NCI-H526 treated with DMSO at 0.1 percent for 48 hours (cell line): ENCODE measurements at places on chromosomes 7 and 10.
A peak's percentile ranks its signal among the peaks of the same experiment; 100 is the strongest.

GRCh38 chr10:19168584-19168983 lies 120.0 kb downstream of the MALRD1 start:
- no peak for DNase-seq

- DNase-seq = no peak
Measured at GRCh38 chr10:78768041-78768835, 300.5 kb upstream of the ZMIZ1 start.

- no peak for DNase-seq
Measured at GRCh38 chr10:6928586-6928985, 348.5 kb upstream of the PRKCQ start.

- DNase-seq = no peak
Measured at GRCh38 chr7:138954545-138955475, 26.4 kb downstream of the KIAA1549 start.

GRCh38 chr7:96401200-96401599 lies 79.3 kb upstream of the SLC25A13 start:
- no peak for DNase-seq

DNA sequence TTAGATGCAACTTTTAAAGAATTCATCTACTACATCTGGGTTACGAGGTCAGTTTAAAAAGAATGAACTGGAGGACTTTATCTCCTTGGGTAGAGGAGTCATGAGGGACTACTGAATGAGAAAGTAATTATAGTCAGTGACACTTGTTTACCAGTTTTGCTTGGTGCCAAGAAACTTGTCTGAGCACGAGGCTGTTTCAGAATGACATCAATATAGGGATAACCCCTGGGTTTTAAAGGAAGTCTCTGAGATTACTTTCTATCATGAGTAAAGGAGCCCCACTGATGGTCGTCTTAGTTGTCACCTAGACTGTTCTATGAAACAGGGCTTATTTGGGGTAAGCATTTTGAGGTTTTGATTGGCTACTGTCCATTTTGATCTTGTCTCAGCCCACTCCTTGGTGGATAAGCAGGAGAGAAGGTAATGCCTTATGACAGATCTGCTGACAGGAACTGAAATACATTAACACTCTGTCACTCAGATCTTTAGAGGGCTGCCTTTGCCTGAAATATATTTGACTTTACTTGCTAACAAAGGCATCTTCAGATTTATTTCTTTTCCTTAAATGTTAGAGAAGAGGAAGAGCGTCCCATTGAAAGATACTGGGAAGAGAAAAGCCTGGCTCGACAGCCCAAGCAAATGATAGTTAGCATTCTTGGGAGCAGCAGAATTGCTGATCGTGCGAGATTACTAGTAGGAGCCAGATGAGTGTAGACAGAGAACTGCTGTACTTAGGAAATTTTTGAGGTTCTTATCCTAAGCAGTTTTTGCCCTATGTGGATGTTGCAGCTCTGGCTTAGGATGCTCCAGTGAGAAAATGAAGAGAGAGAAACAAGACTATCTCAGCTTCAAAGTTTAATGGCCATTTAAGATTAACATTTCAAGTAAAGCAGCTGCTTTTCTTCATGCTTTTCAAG lies 299.2 kb upstream of the LRGUK start:
- no peak for DNase-seq

DNA sequence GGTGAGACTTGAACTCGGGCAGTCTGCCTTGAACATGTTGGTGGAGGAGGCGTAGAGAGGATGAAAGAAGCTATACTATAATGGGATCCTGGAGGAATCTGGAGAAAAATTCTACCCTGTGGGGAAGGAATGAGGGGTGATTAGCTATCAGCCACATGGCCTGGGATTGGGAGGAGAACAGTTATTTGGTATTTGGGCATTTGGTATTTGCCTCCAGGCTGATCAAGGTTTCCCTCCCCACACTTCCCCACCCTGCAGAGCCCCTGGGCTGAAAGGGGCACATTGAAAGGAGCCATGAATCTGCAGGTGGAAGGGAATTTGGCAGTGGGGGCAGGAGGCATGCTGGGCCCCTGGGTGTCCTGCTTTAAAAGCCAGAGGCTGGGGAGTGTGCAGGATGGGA lies 235.3 kb downstream of the INHBA start:
- no peak for DNase-seq

DNA sequence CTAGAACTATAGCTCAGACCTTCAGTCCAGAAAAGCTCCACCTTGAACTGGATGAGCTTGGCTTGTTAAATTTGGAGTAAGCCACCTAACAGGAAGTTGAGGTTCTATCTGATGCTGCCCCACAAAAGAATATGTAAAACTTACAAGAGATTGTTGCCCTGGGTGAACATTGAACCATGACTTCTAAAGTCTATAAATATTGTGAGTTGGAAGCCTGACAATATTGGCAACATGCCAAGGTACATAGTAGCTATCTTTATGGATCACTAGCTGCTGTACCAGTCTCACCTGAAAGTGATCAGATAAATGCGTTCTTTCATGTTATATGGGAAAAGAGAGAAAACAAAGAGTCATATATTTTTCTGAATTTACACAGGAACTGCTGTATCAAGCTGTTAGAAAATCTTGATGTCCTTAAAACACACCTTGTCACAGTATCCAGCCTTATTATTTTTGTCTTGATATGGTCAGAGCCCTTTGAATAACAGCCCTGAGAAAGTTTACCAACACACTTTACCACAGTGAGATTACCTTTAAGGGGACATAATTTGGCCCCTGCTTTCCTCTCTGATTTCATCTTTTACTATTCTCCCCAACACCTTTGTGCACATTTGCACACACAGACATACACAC lies 92.0 kb downstream of the LSMEM1 start:
- DNase-seq = peak; percentile 92

- DNase-seq = no peak
Measured at GRCh38 chr7:135710417-135711138, 17.4 kb downstream of the SLC13A4 start.

DNA sequence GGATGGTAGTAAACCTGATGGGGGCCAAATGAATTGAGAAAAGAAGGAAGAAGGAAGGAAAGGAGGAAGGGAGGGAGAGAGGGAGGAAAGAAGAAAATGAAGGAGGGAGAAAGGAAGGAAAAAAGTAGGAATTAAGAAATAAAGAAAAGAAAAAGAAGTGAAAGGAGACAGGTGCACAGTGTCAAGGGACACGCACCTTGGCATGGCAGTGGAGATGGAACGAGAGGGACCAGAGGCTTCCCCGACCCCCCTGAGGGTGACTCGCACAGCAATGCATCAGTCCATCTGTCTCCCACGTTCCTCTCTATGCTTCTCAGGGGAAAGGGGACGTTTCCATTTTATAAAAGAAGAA lies 199.6 kb downstream of the CXCL12 start:
- DNase-seq = no peak

DNA sequence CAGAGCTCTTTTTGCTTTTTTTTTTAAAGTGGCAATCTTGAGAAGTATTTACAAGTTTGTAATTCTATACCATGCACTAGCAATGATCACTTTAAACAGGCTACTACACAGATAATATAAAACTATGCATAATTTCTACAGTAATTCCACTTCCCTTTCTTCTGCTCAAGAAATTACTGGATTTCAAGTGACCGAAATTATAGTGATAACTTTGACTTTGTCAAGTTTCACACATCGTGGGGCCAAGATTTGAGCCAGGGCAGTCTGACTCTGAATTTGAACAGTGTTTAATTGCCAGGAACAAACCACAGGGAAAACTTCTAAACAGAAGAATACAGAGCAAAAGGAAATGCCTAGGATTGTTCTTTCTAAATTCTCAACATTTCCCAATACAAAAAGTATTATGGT lies 288.3 kb upstream of the MKLN1 start:
- DNase-seq = no peak

- no peak for DNase-seq
Measured at GRCh38 chr7:24891311-24891735, 88.7 kb downstream of the OSBPL3 start.

GRCh38 chr7:18993933-18994668 lies 123.3 kb downstream of the TWIST1 start:
- DNase-seq = no peak

GRCh38 chr7:103469095-103469948 lies 23.3 kb upstream of the SLC26A5 start:
- DNase-seq = no peak

- DNase-seq = no peak
Measured at GRCh38 chr10:96705134-96705533, 15.2 kb downstream of the PIK3AP1 start.

GRCh38 chr7:149685455-149685854 lies 87.9 kb downstream of the ZNF467 start:
- DNase-seq = no peak

- DNase-seq = no peak
Measured at GRCh38 chr7:125877246-125877645, 947.6 kb upstream of the POT1 start.

- DNase-seq = no peak
Measured at GRCh38 chr7:36204044-36204663, 51.1 kb downstream of the EEPD1 start.

DNA sequence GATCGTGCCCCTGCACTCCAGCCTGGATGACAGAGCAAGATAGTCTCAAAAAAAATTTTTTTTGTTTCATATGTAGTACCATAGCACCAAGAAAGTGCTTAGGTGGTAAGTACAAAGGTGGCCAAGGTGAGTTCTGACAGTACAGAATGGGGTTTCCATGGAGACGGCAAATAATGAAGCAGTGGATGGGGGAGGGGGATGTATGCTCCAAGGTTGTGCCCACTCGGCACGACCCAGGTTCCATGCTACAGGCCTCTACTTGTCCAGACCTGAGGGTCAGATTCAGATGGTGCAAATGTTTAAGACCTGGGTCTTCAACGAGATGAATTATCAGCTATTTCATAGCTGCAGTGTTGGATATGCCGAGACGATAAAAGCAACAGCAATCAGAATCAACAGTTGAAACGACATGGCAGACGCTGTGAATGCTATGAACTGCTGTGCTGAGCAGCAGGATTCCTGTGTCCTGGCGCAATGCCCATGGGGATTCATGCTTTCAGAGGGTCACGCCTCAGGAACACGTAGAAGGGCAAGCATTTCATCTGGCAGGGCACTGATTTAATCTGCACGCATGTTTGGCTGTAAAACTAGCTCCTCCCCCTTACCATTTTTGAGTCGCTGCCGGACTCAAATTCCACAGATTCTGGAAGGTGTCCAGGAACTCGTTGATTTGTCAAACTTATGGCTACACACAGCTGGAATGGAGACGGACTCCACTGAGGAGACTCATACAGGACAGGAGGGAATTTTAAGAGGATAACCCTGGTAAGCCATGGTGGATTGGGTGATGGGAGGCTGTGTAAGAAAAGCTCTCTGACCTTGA lies 256.5 kb downstream of the FRMD4A start:
- DNase-seq = no peak

GRCh38 chr7:105245398-105246114 lies 143.2 kb downstream of the SRPK2 start:
- DNase-seq = no peak

GRCh38 chr7:130970196-130970595 lies 236.2 kb upstream of the KLF14 start:
- no peak for DNase-seq

DNA sequence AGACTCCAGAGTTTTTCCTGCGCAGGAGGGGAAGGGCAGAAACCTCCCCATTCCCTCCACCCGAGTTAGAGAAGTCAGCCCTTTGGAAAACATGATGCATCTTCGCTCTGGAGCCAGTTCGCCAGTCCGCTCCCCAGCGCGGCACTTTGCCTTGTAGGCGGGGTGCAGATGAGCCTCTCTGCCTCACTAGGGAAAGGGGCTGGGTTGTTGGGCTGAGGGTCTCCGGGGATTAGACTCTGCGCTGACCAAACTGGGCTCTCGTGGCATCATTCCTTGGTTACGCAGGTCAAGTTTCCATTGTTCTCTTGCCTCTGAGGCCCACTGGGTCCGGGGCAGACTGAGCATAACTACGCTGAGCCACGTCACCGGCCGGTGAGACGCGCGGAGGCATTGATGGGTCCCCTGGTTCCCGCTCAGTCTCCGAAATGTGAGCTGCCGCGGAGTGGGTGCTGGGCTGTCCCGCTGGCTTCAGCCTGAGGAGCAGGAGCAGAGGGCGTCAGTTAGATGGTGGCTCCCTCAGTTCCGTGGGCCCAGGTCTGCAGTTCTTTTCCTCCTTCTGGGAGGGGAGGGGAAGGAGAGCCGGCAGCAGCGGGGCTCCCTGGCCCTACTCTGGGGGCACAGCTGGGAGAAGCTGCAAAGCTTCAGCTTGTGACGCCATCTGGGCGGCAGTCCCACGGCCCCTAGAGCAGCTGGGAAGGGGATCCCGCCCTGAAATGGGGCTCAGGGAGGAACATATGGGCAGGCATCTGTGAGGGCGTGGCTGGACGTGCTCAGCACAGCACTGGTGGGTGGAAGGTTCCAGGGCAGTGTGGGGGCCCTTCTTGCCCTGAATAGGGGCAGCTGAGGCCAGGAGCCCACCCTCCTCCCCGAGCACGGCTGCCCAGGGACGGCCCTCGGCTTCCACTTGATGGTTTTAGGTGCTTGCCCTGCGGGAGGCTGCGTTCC lies 121.3 kb upstream of the BTBD16 start:
- DNase-seq = no peak

GRCh38 chr10:130234171-130234965 lies 98.2 kb downstream of the GLRX3 start:
- DNase-seq = no peak

DNA sequence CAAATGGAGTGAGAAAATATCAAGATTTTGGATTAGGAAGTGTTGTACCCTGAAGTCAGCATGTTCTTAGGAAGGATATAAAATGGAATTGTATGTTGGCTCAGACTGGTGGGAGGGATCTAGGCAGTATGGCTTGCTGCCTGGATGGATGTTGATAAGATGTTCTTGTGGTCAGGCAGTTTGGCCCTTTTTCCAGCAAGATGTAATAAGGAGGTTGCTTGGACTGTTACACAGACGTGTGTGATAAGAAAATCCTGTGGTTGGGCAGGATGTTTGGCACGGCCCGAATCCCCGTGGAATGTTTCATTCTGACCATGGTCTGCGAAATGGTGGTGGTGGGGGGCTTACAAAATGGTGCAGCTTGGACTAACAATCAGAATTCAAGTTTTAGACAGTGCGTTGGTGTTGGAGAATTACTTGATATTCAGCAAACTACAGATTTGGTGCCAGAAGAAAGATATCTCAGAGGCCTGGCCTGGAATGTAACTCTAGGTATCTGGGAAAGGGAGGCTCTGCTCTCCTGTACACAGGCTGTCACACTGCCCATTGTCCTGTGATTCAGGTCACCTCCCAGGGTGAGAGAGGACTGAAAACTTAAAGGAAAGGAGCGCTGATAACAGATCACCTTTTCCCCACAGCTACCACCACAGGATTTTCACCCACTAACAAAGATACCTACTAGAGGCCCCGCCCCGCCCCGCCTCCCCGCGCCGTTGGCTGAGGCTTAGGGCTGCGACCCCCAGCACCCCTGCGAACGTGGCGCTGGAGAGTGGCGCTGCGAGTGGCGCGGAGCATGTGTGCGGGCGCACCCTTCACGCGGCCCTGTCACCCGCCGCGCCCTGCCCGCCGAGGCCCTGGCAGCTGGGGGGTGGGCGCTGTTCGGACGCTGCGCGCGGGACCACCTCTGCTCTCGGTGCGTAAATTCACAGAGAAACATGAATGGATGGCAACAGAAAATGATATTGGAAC lies 19.3 kb upstream of the ZNF680 start:
- DNase-seq = no peak

GRCh38 chr10:11625019-11625735 lies 13.7 kb upstream of the USP6NL start:
- DNase-seq = no peak

- no peak for DNase-seq
Measured at GRCh38 chr10:72779874-72780273, 87.9 kb downstream of the MCU start.
